KG1 (cell line): ENCODE measurements at places on chromosomes 2 and 18.

DNA sequence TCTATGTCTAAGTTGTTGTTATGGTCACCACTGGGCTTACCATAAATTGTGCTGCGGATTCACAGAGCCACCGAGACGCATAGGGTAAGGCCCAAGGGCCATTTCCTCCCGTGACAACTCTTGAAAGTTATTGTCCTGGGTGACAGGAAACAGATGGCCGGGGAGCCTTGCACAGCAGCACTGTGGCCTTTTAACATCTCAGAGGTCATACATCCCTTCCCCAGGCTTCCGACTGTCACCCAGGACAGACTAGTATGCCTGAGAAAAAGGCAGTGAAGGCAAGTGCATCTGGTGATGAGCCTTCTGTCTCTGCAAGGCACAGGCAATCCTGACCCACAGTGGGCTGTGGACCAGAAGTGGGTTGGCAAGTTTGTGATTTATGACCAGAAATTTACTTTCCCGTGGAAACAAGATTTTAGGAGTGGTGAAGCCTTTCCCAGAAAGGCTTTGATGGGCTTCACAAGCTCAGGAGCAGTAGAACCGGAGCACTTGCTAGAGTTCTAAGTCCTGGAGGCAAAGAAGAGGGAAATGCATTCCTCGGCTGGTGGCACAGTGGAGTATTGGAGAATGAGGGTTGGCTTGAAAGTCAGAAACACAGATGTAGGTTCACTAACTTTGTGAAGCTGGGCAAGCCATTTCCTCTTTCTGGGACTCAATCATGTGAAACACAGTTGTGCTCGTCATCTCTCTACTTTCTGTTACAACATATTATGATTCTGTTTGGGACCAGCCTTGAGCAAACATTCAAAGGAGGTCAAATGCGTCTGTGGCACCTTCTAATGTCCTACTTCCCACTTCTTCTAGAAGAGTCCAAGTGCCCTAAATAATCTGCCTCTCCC is 2.0 kb upstream of the CAPN14 start:
- peak; percentile 12 for DNase-seq

- DNase-seq, result peak; percentile 43
These were observed 10.4 kb upstream of the LRRFIP1 start for GRCh38 chr2:237616734-237617586.

- DNase-seq, result no peak
These were observed 32.5 kb upstream of the BZW1 start for GRCh38 chr2:200779214-200779613.

GRCh38 chr2:34353509-34354113 is 754.5 kb upstream of the FAM98A start:
- DNase-seq, result no peak

- no peak for DNase-seq
These were observed 220.5 kb downstream of the TWIST2 start for GRCh38 chr2:239068411-239068810.

GRCh38 chr2:206970589-206971360 is 31.5 kb downstream of the CPO start:
- DNase-seq, result no peak

DNA sequence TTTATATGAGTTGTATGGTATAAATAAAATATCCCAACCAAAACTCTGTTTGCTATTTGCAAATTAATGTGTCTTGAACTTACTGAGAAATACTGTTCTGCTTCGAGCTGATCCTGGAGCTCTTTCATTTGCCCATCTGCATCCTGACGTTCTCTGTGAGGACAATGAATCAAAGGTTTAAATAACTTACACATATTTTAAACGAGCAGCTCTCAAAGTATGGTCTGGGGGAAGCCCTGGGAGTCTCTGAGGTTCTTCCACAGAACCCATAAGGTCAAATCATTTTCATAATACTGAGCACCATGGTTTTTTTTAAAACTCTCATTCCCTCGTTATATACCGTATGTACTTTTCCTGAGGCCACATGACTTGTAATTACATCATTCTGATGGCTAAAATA is 46.7 kb downstream of the SLC66A3 start:
- no peak for DNase-seq

GRCh38 chr2:31137211-31138036 is 816 bp downstream of the GALNT14 start:
- no peak for DNase-seq

DNA sequence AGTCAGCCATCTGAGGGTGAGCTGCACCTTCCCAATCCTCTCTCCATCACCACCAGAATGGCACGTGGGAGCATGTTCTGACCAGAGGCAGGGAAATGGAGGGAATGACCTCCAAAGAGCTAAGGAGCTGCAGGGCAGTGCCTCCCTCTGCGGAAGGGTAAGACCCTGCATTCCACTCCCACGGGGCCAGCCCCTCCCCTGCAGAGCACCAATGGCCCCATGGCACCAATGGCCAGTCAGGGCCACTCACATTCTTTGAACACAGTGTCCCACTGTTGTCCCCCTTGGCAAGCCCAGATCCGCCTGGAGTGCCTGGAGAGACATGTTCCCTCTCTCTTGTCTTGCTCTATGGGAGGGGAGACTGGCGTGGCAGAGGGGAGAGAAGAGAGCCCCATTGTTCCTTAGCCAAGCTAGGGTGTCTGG is 164.4 kb downstream of the TNS1 start:
- DNase-seq, result no peak

GRCh38 chr2:118854507-118855345 is 7.3 kb upstream of the EN1 start:
- DNase-seq, result no peak

DNA sequence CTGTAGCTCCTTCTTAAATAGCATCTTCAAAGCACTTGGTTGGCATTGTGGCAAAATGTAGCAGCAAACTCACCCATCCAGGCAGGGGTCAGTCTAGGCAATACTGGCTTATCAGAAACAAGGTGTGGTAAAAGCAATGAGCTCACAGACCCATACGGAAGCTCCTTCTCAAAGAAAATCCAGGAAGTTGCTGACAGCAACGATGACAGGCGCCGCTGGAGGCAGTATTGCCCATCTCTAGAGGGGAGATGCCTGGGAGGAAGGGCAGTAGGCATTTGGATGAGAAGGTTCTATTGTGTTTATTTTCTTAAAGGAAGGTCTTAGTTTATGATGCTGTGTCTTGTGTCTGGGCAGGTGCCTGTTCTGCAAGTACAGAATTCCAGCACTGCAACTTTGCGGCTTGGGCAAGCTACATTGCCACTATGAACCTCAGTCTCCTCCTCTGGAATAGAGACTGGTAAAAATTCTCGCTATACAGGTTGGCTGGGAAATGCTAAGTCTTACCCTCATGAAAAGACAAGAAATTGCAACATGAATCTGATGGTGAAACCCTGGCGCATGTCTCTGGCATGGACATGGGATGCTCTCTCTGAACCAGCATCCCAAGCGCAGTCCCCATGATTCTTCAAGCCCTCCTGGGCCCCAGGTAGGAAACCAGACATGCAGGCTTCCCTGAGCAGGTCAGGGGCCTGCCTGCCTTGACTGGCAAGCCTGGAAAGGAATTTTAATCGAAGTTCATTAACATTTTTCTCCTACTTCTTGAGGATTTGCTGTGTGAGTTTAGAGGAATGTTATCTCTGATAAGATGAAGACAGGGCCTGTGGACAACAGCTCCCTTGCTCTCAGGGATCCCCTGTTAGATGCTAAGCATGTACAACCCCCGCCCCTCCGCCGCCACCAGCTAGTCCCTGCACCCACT is 156.0 kb downstream of the TFCP2L1 start:
- DNase-seq, result no peak
